ENCODE measurements at places on chromosomes 3 and 15. TPM values are rescaled to one million over a fixed set of nuclear protein-coding genes. Genes with fewer than 3 reads are reported as not detected.

CCDC13 gene
- total RNA-seq = 0.85 TPM

DNA sequence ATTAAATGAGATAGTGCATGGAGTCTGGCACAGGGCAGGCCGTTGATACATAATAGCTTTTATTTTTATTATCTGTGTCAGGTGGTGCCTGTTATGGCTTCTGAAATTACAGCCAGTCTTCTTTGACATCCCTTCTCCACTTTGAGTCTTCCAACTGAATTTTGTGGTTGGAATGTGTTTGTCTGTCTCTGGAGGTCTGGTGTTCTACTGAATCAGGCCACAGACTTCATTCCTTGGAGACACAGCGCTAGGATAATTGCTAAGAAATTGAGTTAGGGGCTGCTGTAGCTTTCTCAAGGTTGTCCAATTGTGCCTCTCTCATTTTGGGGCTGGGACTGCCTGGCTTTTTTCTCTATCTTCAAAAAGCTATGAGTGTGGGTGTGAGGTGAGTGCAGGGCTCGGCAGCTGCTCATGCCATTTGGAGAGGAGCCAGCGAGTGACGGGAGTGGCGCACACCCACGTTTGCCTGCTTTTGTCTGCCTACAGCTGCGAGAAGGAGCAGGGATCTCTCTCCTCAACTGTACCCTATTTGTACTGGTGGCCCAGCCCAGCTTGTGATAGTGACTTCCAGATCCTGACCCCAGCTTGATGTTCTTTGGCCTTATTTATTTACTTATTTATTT is 49.8 kb upstream of the SYN2 start:
- DNase-seq = no peak

DNA sequence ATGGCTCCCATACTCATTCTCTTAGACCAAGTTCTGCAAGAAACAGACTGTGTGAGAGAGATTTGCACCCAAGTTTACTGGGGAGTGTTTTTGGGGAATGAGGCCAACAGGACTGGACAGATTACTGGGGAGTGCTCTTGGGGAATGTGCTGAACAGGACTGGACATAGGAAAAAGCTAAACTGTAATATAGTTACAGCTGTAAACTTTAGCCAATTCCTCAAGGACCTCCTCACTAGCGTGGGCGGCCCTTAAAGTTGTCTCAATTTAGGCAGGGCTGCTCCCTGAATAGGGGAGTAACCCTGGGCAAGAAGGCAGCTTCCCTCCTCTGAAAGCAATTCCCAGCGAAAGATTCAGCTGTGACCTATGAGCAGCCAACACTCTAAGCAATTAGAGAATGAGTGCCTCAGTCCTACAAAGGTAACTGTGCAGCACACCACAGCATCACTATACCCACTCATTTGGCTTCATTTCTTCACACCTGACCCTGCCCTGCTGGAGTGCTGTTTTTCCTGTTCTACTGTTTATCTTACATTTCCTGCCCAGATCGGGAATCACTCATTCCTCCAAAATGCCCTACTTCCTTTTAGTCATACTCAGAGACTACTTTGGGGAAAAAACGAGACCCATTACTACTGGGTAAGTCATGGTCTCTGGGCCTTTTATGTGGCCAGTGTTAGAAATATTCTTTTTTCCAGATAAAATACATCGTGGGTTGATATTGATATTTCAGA is 41.3 kb upstream of the TRIM42 start:
- DNase-seq = no peak

GRCh38 chr3:160980740-160981139 is 124.4 kb downstream of the B3GALNT1 start:
- DNase-seq = no peak

EFCAB12 gene
- 1.2 TPM for total RNA-seq

GRCh38 chr15:33001926-33002325 is 192.6 kb downstream of the FMN1 start:
- DNase-seq = no peak

DNA sequence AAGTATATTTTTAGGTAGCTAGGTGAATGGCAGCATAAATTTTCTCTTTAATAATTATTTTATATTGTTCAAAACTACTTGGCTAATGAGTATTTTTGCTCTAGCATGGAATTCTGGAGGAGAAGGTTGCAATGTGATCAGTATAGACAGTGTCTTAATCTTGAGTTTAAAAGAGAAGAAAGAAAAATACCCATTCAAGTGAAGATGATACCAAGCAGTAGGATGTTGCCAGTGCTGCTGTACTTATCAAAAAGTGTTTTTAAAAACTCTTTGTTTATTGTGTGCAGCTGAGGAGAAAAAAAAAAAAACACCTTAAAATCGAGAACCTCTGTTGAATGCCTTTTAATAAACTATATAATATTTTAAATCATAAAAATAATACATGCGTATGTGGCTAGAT is 47.9 kb downstream of the STT3B start:
- no peak for DNase-seq

GABRR3 gene
- total RNA-seq = not detected

SMCO1 gene
- not detected for total RNA-seq

- DNase-seq = no peak
Observed at GRCh38 chr15:84818261-84819131, 1.3 kb downstream of the ALPK3 start.

DNA sequence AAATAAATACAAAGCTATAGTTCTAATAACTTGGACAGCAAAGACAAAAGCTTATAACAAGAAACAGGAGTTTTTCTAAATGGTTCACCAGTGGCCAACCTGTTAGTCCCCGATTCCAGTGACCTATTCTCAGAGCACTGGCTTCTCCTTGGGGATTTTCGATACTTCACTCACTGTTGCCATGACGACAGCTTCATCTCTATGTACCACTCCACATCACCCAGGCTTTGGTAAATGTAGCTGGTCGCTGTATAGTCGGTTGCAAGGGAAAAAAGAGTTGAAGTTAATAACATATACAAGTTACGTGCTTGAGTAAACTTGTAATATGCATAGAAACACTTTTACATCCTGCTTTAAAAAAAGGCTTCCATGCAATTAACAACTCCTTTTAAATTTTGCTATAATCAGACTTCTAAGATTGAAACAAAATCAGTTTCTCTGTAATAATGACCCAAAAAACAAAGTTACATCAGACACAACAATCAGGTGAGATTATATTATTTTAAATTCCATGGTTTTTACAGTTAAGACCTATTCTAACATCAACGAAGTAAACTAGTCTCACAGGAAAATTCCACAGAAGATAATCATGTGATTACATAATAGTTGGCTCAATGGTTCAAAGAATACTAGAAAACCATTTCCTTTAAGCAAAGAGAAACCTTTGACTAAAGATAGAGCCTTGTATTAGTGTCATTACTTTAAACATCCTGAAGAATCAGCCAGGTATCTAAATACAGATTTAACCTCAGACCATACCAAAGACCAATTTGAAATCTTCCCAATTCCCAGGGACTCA is 2.9 kb downstream of the CCNL1 start:
- no peak for DNase-seq

DNA sequence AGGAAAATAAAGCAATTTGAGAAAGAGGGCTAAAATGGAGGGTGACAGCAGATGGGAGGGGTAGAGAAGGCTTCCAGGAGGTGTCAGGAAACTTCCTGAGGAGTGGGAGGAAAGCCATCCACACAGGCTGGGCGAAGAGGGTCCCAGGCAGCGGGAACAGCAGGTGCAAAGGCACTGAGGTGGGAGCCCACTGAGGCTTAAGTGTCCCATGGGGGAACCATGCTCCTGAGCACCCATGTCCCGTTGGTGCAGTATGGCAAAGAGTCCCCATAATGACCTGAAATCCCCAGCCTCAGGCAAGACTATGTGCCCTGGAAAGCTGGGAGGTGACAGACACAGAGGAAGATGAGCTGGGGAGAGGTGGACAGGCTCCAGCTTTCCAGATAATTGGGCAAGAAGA is 30.0 kb downstream of the CFAP100 start:
- DNase-seq = no peak

DNA sequence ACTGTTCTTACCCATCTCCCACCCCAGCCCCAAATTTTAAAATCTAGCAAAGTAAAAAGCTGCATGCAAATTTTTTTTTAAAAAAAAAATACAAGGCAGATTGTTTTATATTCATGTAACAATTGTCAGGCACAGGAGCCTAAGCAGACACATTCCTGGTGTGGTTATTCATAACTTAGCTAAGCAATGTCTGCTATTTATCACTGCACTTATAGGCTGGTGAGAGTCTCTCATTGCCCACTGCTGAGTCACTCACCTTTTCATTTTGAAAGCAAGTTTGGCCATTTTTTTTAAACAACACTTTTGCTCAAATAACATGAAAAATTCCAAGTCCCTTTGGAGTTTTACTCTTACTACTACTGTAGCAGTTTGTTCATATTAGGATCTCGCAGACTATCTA is 413.9 kb downstream of the RBMS3 start:
- no peak for DNase-seq

UBE2E2 gene
- 5.7 TPM for total RNA-seq

GRCh38 chr15:62087671-62088352 is 21.0 kb downstream of the C2CD4A start:
- no peak for DNase-seq

KLHL40 gene
- not detected for total RNA-seq

RHCG gene
- not detected for total RNA-seq

DNA sequence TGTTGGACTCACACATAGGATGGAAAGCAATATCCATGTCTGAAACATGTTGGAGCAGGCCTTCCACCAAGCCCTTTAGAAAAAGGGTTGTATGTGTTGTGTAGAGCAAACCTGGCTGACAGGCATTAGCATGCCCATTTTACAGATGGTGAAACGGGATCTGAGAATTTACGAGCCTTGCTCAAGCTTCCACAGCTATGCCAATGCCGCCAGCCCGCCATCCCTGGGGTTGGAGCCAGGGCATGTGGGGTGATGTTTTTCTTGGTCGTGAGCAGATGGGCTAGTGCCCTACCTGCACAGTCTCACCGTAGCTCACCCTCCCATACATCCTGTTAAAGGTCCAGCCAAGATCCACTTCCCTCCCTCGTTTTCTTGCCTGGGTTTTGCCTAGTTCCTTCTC is 97.5 kb upstream of the TLE3 start:
- DNase-seq = no peak

DUOXA2 gene
- not detected for total RNA-seq

TLR9 gene
- 1.6 TPM for total RNA-seq

PP2D1 gene
- not detected for total RNA-seq
